ENCODE measurements at places on chromosomes 11 and 22.
A peak's percentile ranks its signal among the peaks of the same experiment; 100 is the strongest.

- no peak for DNase-seq
Measured at GRCh38 chr11:114039551-114039950, 20.0 kb upstream of the ZBTB16 start.

GRCh38 chr11:64697663-64698375, 25.2 kb downstream of the NRXN2 start:
- no peak for DNase-seq

GRCh38 chr22:48496987-48497650, 1330.6 kb downstream of the BRD1 start:
- DNase-seq = no peak

DNA sequence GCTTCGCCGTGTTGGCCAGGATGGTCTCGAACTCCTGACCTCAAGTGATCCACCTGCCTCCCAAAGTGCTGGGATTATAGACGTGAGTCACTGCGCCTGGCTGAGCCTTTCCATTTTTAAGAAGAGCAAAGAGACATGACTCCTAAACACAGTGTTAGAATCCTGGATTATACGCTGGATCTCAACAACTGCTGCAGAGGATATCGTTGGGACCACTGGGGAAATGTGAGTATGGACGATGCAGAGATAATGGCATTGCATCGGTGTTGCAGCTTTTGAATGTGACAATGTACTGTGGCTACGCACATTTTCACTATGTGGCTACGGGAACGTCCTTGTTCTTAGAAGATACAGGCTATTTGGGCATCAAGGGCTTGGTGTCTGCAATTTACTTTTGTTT, 6.2 kb downstream of the MRGPRF start:
- no peak for DNase-seq

DNA sequence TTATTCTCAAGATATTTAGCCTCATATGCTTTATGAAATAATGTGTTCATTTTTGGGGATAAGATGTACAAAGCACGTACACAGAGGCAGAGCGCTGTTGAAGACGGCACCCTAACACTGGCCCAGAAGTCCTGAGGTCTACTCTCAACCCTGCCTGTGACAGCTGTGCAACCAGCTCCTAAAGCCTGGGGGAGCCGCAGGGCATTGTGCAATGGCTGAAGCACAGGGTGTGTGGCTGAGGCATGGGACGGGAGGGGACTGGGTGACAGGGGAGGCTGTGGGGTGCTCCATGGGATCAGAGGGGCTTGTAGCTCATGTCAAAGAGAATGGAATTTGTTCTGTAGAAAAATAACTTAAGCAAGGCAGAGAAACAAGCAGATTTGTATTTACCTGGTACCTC, 27.7 kb downstream of the FAM227A start:
- DNase-seq = no peak

DNA sequence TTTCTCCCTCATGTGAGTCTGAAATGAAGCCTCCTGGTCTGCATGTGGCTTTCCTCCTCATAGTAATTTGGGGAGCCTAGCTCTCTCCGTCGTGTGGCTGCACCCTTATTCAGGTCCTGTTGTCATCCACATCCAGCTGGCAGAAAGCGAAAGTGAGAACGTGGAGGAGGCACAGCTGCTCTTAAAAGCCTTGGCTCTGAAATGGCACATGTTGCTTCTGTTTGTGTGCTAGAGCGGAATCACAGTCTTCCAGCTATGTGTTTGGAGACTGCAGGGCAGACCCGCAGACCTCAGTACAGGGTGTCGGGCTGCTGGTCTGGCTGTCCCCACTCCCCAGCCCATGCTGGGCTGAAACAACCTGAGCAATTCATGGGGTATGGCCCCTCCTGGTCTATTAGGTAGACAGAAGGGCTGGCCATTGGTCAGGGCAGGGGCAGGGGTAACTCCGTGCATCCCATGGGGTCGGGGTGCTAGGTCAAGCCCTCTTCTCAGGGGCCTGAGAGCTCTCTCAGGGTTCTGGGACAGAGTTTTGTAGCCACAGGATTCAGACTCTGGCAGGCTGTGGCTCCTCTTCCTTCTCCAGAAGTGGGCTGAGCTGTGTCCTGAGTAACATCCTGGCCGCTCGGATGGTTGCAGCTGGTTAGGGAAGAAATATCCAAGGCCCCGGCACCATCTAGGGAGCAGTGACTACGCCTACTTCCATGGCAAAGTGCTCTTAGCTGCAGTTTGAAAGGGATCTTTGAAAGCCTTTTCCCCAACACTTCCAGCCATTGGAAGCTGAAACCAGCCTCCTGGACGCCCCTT, 50.6 kb downstream of the C11orf96 start:
- peak; percentile 60 for DNase-seq

DNA sequence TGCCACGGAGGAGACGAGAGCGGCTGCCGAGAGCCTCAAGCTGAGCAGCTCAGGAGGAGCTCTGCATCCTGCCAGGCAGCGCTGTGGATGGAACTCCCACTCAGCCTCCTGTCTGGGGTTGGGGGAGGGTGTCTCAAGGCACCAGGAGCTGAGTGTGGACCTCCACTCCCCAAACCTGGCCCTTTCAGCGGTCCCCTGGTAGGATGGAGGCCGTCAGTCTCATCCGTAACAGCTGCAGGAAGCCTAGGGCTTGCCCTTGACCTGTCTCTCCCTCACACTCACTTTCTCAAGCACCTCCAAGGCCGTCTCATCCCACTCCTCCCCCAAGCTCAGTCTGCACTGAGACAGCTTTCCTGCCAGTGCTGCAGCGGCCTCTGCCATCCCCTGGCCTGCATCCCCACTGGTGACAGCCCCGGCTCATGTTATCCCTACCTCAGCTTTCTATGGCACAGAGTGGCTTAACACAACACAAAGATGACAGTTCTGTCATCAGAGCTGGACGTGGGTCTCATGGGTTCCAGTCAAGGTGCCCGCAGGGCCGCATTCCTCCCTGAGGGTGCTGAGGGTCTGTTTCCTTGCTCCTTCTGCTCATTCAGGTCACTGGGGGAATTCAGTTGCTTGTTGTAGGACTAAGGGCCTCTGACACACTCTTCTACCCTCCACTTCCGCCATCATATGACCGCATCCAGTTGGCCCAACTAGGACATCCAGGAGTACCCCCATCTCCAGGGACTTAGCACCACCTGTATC, 341.9 kb upstream of the B3GAT1 start:
- DNase-seq = no peak

DNA sequence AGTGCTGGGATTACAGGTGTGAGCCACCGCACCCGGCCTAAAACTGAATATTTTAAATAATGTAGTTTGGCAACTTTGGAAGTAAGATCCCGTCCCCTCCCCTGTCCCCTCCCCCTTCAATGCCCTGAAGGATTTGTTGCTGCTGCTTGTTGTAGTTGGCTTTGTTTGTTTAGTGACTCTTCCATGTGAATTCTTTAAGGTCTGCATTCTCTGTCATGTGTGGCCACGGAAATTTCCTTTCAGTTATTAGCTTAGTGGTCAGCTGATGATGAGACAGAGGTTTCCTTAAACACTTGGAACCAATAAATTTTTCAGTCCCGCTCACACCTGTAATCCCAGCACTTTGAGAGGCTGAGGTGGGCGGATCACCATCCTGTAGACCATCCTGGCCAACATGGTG, 109.9 kb downstream of the MPPED1 start:
- no peak for DNase-seq

GRCh38 chr11:69440876-69441275, 40.6 kb upstream of the LINC01488 start:
- no peak for DNase-seq

- no peak for DNase-seq
Measured at GRCh38 chr11:71236836-71237475, 15.4 kb downstream of the SHANK2 start.

- DNase-seq = no peak
Measured at GRCh38 chr11:86863476-86863875, 63.1 kb downstream of the PRSS23 start.

DNA sequence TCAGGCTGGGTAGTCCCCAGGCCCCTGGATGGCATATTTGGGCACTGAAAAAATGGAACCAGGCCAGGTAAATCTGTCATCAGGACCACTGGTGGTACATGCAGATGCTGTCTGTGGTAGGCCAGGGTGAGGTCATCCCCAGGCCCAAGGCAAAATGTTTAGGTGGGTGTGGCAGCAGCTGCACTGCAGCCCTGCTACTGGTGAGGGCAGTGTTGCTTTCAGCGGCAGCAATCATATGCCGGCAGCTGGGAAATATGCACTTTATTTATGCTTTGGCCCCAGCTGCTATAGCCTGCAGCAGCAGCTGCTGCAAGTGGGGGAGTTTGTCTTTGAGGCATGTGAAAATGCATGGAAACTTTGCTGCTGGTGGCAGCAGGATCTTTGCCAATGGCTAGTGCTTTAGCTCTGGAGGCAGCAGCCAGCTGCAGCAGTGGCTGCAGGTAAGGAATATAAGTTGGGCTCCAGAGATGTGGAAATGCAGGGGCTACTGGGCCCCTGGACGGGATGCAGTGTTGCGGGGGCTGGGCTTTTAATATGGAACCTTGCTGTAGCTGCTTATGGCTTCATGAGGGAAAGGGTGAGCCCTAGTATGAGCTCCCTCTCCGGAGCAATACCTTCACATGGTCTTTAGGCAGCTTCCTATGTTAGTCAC, 365.7 kb upstream of the CADM1 start:
- DNase-seq = no peak

DNA sequence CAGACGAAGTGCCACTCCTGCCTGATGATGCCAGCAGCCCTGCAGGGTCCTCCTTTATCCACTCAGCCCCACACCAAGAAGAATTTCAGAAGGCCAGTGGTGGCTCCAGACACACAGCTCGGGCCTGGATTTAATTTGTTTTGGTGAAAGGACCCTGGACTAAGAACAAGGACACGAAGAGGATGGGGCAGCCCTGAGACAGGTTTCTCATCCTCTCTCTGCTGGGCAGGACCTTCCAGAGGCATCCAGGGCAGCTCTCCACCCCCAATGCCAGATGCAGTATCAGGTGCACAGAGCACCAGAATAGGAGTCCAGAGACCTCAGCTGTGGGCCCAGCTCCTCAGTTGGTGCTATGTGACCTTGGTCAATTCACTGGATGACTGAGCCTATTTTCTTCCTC, 72.0 kb downstream of the TRIM29 start:
- DNase-seq = no peak

DNA sequence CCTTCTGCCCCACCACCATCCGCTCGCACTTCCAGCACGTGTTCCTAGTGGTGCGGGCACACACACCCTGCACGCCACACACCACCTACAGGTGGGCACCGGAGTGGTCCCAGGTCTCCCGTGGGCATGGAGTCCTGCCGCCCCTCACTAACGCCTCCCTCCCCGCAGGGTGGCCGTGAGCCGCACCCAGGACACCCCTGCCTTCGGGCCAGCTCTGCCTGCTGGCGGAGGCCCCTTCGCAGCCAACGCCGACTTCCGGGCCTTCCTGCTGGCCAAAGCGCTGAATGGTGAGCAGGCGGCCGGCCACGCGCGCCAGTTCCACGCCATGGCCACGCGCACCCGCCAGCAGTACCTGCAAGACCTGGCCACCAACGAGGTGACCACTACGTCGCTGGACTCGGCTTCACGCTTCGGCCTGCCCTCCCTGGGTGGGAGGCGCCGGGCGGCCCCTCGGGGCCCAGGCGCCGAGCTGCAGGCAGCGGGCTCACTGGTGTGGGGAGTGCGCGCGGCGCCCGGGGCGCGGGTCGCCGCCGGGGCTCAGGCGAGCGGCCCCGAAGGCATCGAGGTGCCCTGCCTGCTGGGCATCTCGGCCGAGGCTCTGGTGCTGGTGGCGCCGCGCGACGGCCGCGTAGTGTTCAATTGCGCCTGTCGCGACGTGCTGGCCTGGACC, 8.5 kb downstream of the SIPA1 start:
- no peak for DNase-seq
